ENCODE measurements at places on chromosomes 3 and 15.

DNA sequence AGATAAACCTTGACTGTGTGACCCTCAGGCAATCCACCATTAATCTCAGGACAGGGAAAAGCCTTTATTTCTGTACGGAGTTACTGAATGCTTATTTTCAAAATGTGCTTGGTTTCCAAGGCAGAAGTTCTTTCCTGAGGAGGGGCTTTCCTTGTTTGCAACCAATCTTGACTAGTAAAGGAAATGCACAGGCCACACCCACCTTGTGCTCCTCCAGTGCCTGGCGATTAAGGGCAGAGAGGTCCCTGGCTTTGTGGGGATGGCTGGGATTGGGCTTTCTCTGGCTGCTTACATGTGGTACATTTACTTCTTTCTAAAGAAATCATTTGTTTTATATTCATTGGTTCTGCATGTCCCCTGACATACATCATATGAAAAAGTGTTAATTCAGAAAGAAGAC, 47.8 kb downstream of the ZNF621 start:
- no peak for DNase-seq

DNA sequence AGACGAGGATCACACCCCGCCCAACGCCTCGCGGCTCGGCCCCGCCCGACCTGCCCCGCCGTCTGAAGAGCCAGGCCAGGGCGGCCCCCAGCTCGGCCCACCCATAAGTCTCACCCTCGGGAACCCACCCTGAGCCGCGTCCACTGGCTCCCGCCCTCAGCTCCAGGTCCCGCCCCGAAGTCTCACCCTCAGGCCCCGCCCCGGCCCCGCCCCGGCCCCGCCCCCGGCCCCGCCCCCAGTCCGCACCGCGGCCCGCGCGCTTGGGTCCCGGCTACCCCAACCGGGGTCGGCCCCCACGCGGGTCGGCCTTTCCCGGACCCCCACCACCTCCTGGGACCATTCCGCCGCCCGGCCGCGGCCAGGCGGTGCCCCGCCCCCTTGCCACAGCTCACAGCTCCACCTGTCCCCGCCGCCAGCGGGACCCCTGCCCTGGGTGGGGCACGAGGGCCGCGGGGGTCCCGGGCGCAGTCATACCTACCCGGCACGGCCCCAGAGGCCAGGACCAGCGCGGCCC, 489 bp downstream of the CSPG5 start:
- no peak for DNase-seq

- DNase-seq: no peak
These were observed 17.0 kb upstream of the SENP7 start for GRCh38 chr3:101529816-101530685.

GRCh38 chr3:39021029-39021428, 30.7 kb downstream of the SCN11A start:
- no peak for DNase-seq

GRCh38 chr3:167776066-167776685, 40.7 kb downstream of the SERPINI1 start:
- no peak for DNase-seq

All from GOT3 (cell line).